Endothelial cell (in vitro differentiated cells): ENCODE measurements at places on chromosomes 6 and 20. TPM values are rescaled to one million over a fixed set of nuclear protein-coding genes. Genes with fewer than 3 reads are reported as not detected.

The DOK5 gene
- 0.26 TPM for total RNA-seq

The CAPN11 gene
- total RNA-seq = 2.3 TPM

The PTK7 gene
- 208 TPM for total RNA-seq

The RBPJL gene
- total RNA-seq = not detected

The HMGCLL1 gene
- total RNA-seq = 1.2 TPM

The F13A1 gene
- not detected for total RNA-seq

The LST1 gene
- total RNA-seq = 1.7 TPM

The ETV7 gene
- total RNA-seq = not detected

DNA sequence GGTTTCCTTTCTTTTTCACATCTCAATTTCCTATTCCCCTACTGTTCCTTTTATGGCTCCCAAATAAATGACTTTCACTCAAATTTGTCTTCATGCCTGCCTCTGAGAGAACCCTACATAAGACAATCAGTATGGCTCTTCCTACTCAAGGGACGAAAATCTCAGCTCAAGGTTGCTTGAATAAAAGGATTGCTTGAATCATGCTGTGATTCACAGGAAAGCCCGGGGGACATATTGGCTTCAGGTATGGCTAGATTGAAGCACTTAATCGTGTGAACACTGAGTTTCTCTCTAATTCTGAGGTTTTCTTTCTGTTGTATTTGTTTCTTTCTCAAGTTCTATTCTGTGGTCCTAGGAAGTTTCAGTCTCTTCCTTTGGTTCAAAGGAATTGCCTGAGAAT is 140.3 kb upstream of the SULF2 start:
- no peak for DNase-seq

DNA sequence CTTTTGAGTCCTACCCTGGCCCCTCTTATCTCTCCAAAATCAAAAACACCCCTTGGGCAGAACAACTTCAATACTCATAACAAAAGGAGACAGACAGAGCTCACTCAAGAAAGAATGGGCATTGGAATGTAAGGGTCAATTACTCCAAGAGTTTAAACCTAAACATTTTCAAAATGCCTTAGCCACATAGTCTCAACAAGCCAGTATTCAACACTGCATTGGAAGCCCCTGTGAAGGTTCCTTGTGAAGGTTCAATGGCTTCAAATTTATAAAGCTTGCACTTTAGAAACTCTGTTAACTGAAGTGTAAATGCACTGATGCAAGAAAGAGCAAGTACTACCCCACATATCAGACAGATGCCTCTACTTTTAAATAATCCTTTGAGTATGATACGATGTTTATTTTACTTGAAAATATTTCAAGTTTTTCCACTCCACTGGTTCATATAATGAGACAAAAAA is 139.1 kb upstream of the LAMP5 start:
- DNase-seq = no peak

DNA sequence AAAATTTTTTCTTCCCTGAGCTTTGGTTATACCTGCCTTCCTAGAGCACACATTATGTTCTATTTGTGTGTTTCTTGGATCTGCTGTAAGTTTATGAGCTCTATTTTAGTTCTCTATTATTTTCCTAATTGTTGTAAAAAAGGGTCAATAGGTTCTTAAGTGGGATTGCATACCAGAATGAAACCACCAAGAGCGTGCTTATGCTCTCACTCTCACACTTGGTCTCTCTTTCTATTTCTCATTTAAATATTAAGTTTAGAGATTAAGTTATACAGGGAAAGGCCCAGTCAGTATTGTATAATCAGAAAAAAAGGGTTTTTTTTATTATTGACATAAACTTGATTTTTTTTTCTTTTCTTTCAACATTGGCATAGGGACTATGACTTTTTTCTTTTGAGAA is 96.8 kb downstream of the RIMS1 start:
- DNase-seq = no peak

DNA sequence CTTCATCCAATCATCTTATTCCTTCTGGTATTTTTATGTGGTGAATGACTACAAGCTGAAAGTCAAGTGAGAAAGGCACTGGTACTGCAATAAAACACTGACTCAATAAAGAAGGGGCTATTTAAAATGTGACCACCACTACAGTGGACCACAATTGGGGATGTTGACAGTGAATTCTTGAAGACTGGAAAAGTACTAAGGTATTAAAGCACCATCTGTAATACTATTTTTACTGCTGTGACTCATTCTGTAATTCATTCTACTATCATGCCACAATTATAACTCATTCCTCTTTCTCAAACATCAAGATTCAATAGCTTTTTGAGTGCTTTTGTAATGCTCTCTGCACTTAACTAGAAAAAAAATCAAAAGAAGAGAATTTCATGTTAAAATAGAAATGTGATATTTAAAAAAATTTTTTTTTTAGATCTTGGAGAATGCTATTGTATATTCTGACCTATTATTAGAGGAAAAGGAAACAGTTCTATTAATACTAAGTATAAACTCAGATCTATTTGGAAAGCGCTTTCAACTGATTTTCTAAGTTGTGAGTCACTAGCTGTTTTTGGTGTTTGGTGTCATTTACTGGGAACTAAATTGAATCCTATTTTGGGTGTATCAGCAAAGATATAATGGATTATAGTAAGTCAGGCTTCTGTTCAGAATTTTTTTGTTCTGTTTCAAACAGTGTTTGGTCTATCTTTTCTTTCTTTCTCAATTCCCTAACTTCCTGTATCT is 104.7 kb upstream of the TMEM170B start:
- DNase-seq = no peak

GRCh38 chr6:39884696-39885095 is 49.6 kb downstream of the MOCS1 start:
- no peak for DNase-seq

GRCh38 chr20:36642136-36642535 is 3.9 kb downstream of the SLA2 start:
- DNase-seq = no peak

DNA sequence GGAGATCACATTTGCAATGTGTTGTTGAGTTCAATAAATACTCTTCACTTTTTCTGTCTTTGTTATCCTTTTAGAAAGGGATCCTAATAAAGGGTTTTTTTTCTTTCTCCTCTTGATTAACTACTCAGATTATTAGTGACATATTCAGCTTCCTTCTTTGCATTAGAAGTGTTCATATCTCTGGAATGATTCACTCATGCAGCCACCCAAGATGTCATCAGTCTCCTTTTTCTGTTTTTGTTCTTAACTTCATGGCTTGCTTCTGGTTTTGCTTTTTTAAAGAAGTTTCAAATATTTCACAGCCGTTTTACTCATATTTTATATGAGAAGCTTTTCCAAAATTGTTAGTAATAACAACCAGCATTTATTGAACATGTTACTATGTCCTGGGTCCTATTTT is 187.6 kb downstream of the TMEM242 start:
- DNase-seq = no peak

GRCh38 chr20:45174434-45175364 is at the start of gene PI3:
Gene PI3, plus strand, starts transcription at chr20:45174902. Its CDS starts 21 bp downstream, at chr20:45174923.
- DNase-seq = no peak

DNA sequence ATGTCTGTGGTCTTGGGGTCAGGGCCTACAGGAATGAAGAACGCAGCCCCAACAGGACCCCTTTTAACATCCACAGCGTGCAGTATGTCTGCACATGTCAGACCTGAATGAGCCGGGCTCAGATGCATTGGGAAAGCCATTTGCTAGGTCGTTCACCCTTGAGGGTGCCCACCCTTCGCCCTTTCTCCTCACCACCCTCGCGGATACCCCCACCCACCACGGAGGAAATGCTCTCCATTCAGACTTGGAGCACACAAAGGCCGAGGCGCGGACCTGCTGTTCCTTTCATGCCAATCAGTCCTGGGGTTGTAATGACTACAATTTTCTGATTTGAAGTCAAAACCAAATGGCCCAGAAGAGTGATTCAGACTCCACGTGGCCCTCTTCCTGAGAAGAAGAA is 62.7 kb downstream of the EDN3 start:
- DNase-seq = no peak

- DNase-seq = no peak
Observed at GRCh38 chr6:113846577-113846976, 10.6 kb upstream of the MARCKS start.

DNA sequence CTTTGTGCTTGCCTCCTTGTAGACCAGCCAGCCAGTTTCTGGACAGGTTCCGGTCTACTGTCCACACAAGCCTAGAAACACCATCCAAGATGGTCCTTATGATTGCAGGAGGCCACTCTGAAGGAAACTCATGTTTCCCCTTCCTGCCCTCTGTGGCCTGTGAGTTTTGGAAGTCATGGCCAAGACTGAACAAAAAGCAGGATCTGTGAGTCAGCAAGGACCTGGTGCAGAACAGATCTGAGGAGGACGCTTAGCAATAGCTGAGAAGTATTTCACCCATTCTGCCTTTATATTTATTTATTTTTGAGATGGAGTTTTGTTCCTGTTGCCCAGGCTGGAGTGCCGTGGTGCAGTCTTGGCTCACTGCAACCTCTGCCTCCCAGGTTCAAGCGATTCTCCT is 134.6 kb upstream of the EEF1E1 start:
- no peak for DNase-seq

- no peak for DNase-seq
Observed at GRCh38 chr20:21513181-21513663, 642 bp downstream of the NKX2-2 start.
